Mesenteric fat pad (tissue), 1 donor: ENCODE measurements at places on chromosomes 4 and X. TPM values are rescaled to one million over a fixed set of nuclear protein-coding genes. Genes with fewer than 3 reads are reported as not detected.

- peak; percentile 51 for DNase-seq
Measured at GRCh38 chrX:48789366-48790220, 3.2 kb downstream of the GATA1 start.

Gene TRIM60
- total RNA-seq, result not detected

DNA sequence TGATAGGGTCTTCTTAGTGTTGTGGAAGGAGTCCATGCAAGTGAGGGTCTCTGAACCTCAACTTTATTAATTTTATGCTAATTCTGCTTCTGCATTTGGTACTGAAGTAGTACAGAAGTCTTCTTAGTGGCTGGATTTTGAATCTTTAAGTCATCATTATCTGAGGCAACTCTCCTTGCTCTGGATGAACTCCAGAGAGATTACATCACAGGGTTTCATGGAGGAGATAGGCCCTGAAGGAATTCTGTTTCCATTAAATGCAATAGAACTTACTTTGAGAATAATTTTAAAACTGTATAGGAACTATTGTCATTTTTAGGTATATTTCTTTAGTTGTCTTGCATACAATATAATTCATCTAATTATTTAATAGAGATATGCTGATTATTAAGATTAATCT, 451.2 kb downstream of the FAT4 start:
- DNase-seq, result no peak

- no peak for DNase-seq
Measured at GRCh38 chr4:160373911-160374310, 1271.0 kb downstream of the RAPGEF2 start.
